ENCODE measurements at places on chromosomes 16 and 17.

- DNase-seq: no peak
Measured at GRCh38 chr17:81652906-81653771, 3.2 kb downstream of the PDE6G start.

GRCh38 chr17:39742856-39743436 is 5.2 kb downstream of the GRB7 start:
- no peak for DNase-seq

DNA sequence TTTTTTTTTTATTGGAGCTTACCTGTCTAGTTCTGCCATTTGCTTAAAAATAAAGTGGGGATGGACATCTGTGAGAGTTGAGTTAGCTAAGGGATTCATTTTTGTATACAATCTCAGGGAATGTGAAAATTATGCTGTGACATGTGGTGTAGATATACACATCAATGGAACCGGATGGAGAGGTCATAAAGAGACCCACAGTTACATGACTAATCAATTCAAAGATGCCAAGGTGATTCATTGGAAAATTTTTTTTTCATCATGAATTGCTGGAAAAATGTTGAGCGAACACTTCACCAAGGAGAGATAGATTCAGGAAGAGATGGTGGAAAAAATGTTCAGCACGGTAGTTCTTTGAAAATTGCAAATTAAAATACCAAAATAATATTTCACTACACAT is 605.4 kb upstream of the KIF2B start:
- no peak for DNase-seq

GRCh38 chr17:73639322-73639721 is 4.9 kb downstream of the SDK2 start:
- DNase-seq: no peak

- DNase-seq: no peak
Measured at GRCh38 chr16:49754495-49755312, 101.2 kb downstream of the ZNF423 start.

GRCh38 chr17:30808785-30809286 is 15.7 kb downstream of the CRLF3 start:
- no peak for DNase-seq

GRCh38 chr17:83068641-83069570 is 10.5 kb upstream of the METRNL start:
- DNase-seq: no peak

DNA sequence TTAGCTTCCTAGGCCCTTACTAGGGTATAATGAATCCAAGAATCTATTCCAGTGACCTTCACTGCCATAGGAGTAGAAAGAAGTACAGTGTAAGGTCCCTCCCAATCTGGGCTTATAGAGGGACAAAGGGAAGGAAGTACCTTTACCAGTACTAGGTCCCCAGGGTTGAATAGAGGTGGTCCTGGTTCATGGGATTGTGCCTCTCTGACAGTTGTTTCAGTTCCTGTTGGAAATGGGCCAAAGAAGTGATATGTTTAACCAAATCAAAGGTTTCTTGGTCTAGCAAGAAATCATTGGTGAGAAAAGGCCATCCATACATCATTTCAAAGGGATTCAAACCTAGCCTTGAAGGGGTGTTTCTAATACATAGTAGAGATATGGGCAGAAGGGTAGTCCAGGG is 16.0 kb upstream of the ZNHIT3 start:
- no peak for DNase-seq

Data from activated T-cell treated with anti-CD3 and anti-CD28 coated beads for 48 hours (primary cell).